ENCODE measurements at places on chromosomes 3 and 15.

GRCh38 chr3:111538681-111539083, 3.3 kb upstream of the CD96 start:
- H3K36me3 ChIP-seq: no peaks in the 10 kb centered on the region
- H3K4me1 ChIP-seq: no peaks in the 10 kb centered on the region
- H3K27ac ChIP-seq: no peak overlapping the region
- no peak overlapping the region for H3K4me3 ChIP-seq

DNA sequence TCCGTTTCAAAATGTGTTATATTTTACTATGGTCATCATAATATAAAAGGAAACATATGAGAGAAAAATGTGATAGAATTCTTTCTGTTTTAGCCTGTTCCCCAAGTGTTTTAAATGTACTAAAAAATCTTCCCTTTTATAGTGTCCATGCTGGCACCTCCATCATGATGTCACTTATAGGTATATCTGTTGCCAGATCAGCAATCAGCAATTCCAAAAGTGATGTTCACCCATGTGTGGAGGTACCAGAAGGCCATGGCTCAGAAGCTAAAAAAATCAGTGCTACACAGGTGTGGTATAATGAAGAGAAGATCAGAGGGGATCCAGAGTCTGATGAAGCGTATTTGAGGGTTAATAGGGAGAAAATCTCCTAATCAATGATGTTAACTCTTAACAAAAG, 1.1 kb upstream of the GPR15 start:
- no peak overlapping the region for H3K27ac ChIP-seq
- no peak for DNase-seq
- no peaks in the 10 kb centered on the region for H3K4me1 ChIP-seq
- H3K27me3 ChIP-seq: no peaks in the 10 kb centered on the region
- no peaks in the 10 kb centered on the region for H3K36me3 ChIP-seq

- H3K27me3 ChIP-seq: no peaks in the 10 kb centered on the region
- no peak for DNase-seq
- H3K4me1 ChIP-seq: peaks cover 7% of the 10 kb centered on the region
- H3K27ac ChIP-seq: no peak overlapping the region
- no peak overlapping the region for H3K4me3 ChIP-seq
Observed at GRCh38 chr15:68400066-68400456, 31.9 kb downstream of the ITGA11 start.

DNA sequence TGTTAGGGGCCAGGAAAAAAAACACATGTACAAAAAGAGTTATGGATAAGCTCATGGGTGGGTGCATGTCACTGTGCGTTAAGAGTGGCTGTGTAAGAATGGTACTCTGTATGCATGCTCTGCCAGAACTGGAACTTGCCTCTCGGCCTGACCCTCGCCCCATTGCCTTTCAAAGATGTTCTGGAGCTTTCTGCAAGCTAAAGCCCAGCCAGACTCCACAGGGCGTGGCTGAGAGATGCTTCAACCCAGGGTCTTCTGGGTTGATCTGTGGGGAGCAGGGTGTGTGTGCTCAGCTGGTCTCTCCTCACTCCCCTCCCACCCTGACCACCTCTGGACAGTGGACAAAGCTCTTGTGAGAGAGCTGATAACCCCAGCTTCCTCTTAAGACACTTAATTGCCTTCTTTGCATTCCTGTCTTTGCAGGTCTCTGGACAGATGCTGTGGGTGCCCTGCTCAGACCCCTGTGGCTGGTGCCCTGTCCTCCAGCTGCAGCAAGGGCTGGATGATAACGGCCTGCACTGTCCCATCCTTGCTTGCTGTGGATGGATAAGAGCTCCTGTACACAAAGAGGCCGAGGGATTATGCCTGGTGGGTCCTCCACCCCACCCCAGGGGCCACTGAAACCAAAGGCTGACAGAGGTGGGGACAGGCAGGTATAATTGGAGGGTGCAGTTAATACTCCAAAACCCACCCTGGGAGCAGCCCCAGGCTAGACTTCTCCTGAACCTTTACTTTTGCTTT, 28.7 kb downstream of the ALDH1L1 start:
- peaks cover 3% of the 10 kb centered on the region for H3K4me1 ChIP-seq
- H3K27me3 ChIP-seq: peaks cover 2% of the 10 kb centered on the region
- no peak for DNase-seq

DNA sequence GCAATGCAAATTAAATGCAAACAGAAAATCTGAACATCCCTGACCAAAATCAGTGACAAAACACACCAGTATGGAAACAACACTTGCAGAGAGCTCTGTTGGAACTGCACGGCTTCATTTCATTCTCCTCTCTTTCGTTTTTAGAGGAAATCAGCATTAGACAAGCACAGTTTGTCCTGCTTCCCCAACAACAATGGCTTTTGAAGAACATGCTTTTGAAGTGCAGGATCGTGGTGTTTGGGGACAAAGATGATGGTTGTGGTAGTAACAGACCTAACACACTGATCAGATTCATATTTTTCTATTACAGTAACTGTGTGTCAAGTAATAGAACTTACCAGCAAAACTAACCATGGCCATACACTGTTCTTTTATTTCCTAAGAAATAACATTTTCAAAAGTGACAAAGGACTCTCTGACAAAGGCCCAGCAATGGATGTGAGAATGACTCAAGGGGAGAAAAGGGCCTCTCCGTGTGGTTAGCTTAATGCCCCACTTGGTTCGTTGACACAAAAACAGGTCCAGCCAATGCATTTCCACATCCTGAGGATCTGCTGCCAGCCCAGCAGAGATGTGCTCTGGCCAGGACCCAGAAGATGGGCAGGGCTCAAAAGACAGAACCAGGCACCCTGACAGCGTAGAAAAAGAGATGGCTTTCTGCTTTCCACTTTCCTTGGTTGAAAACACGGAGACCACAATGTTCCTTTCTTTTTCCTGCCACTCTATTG, 84.1 kb downstream of the CCNL1 start:
- DNase-seq: no peak
- H3K36me3 ChIP-seq: no peaks in the 10 kb centered on the region
- H3K27ac ChIP-seq: no peak overlapping the region
- H3K4me3 ChIP-seq: no peak overlapping the region
- peaks cover 5% of the 10 kb centered on the region for H3K4me1 ChIP-seq

DNA sequence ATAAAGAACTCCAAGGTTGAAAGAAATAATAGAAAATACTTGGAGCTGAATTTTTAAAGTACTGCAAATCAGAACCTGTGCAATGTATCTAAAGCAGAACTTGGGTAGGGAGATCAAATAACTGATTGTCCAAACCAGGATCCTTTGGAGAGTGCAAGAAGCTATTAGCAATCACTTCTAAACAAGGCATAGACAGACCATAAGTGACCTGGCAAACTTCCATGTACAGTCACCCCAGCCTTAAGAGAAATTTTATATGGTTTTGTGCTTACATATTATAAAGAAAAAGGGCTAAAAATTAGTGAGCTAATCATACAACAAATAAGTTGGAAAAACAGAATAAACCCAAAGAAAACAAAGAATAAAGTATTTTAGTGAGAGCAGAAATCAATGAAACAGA, 35.2 kb downstream of the ETV5 start:
- H3K4me3 ChIP-seq: no peak overlapping the region
- H3K27me3 ChIP-seq: peaks cover 2% of the 10 kb centered on the region
- DNase-seq: no peak
- H3K27ac ChIP-seq: no peak overlapping the region

DNA sequence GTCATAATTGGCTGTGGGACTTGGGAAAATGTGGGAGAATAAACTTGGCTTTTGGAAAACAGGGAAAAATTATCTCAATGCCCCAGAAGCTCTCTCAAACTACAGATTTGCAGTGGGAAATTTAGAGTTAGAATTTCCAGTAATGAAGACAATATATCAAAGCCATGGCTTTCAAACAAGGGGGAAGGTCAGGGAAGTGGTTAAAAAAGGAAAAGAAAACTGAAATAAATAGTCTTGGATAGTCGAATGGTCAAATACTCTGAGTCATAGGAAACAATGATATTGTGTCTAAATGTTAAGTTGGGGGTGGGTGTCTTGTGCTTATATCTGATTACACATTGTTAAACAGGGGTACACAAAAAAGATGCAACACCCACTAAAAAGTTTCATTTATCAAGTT, 272.4 kb upstream of the COL8A1 start:
- no peak for DNase-seq
- H3K4me3 ChIP-seq: no peak overlapping the region
- peaks cover 3% of the 10 kb centered on the region for H3K27me3 ChIP-seq
- H3K4me1 ChIP-seq: peaks cover 3% of the 10 kb centered on the region
- no peak overlapping the region for H3K27ac ChIP-seq

- H3K4me1 ChIP-seq: peaks cover 4% of the 10 kb centered on the region
- no peak overlapping the region for H3K4me3 ChIP-seq
- H3K27me3 ChIP-seq: peaks cover 2% of the 10 kb centered on the region
- no peaks in the 10 kb centered on the region for H3K36me3 ChIP-seq
- H3K27ac ChIP-seq: no peak overlapping the region
- DNase-seq: no peak
Observed at GRCh38 chr3:170033489-170033888, 4.3 kb upstream of the GPR160 start.

DNA sequence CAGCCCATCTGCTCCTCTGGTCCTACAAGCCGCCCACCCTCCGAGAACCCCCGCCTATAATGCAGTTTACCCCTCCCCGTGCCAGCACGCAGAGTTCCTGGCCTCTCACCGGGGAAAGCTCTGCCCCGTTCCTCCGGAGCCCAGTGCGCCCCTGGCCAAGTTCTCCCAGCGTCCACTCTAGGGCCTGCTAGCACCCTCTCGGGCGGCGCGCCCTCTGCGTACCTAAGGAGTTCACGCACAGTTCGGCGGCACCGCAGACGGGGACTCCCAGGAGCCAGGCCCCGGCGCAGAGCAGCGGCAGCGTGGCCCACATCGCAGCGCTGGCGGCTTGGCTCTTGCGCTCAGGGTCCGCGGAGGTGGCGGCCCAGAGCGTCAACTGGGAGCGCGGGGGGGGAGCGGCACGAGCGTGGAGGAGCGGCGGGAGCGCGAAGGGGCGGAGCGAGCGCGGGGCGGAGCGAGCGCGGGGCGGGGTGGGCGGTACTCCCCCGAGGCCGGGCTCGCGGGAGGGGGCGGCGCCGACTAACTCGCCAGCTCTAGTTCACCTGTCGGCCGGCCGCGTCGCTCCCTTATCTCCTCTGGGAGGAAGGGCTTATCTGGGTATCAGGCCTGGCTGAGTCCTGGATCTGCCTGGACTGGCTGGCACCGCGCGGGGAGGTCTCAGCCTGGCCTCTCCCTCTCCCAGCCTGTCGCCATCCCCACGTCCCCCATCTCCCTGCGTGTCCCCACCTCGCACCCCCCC, at the start of gene CTSH:
Gene CTSH, minus strand, starts transcription at position 378 of the 739 bp plus-strand sequence. Its CDS starts 65 bp downstream, at position 313.
- no peak within 1 kb of the TSS for H3K27ac ChIP-seq
- DNase-seq: peak; percentile 52
- H3K36me3 ChIP-seq: no peaks in the 10 kb centered on the region
- H3K4me3 ChIP-seq: no peak within 1 kb of the TSS
- no peaks in the 10 kb centered on the region for H3K4me1 ChIP-seq

- no peaks in the 10 kb centered on the region for H3K27me3 ChIP-seq
- no peaks in the 10 kb centered on the region for H3K4me1 ChIP-seq
- DNase-seq: no peak
- no peak overlapping the region for H3K4me3 ChIP-seq
- H3K27ac ChIP-seq: no peak overlapping the region
Observed at GRCh38 chr15:70556151-70556741, 207.1 kb downstream of the UACA start.

DNA sequence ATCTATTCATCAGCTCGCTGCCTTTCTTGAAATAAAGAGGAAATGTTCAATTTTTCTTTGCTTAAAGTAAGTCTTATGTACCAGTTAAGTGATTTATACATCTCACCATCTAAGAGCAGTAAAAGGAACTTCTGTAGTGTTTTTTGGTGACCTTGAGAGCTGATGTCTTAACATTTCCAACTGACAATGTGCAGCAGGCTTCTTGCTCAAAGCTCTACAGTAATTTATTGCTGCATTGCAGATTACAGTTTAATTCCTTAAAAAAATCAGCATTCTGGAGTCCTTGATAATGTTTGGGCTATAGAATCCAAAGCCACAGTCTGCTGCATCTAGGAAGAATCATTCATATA, 61.6 kb downstream of the DIPK2A start:
- no peaks in the 10 kb centered on the region for H3K4me1 ChIP-seq
- no peak for DNase-seq
- H3K27ac ChIP-seq: no peak overlapping the region
- H3K36me3 ChIP-seq: no peaks in the 10 kb centered on the region
- H3K4me3 ChIP-seq: no peak overlapping the region

GRCh38 chr15:28017423-28017924, 81.6 kb downstream of the OCA2 start:
- H3K27me3 ChIP-seq: peaks cover 7% of the 10 kb centered on the region
- H3K4me3 ChIP-seq: no peak overlapping the region
- peaks cover 5% of the 10 kb centered on the region for H3K4me1 ChIP-seq
- no peaks in the 10 kb centered on the region for H3K36me3 ChIP-seq

GRCh38 chr3:9682096-9682495, 21.5 kb upstream of the CPNE9 start:
- peaks cover 9% of the 10 kb centered on the region for H3K27me3 ChIP-seq
- H3K27ac ChIP-seq: no peak overlapping the region
- H3K4me1 ChIP-seq: peaks cover 30% of the 10 kb centered on the region
- no peak overlapping the region for H3K4me3 ChIP-seq

- peaks cover 4% of the 10 kb centered on the region for H3K27me3 ChIP-seq
- H3K36me3 ChIP-seq: no peaks in the 10 kb centered on the region
- peaks cover 3% of the 10 kb centered on the region for H3K4me1 ChIP-seq
- H3K27ac ChIP-seq: no peak overlapping the region
Observed at GRCh38 chr3:30766522-30766921, 127.9 kb downstream of the GADL1 start.

- no peak overlapping the region for H3K27ac ChIP-seq
- no peaks in the 10 kb centered on the region for H3K36me3 ChIP-seq
- peaks cover 23% of the 10 kb centered on the region for H3K4me1 ChIP-seq
Observed at GRCh38 chr15:73074241-73074640, 22.0 kb downstream of the NEO1 start.

GRCh38 chr3:120688121-120688520, 6.1 kb upstream of the HGD start:
- peaks cover under 1% of the 10 kb centered on the region for H3K4me1 ChIP-seq
- peaks cover 5% of the 10 kb centered on the region for H3K36me3 ChIP-seq
- H3K4me3 ChIP-seq: no peak overlapping the region
- H3K27ac ChIP-seq: no peak overlapping the region

GRCh38 chr3:37223141-37223558, 48.8 kb upstream of the LRRFIP2 start:
- no peak for DNase-seq
- H3K27ac ChIP-seq: no peak overlapping the region
- no peaks in the 10 kb centered on the region for H3K36me3 ChIP-seq
- H3K27me3 ChIP-seq: peaks cover 5% of the 10 kb centered on the region
- H3K4me3 ChIP-seq: no peak overlapping the region
- H3K4me1 ChIP-seq: peaks cover 2% of the 10 kb centered on the region

- no peak overlapping the region for H3K4me3 ChIP-seq
- H3K4me1 ChIP-seq: no peaks in the 10 kb centered on the region
- H3K27ac ChIP-seq: no peak overlapping the region
Observed at GRCh38 chr3:188067932-188068331, 86.0 kb upstream of the LPP start.

- H3K4me3 ChIP-seq: no peak overlapping the region
- peaks cover 7% of the 10 kb centered on the region for H3K36me3 ChIP-seq
- DNase-seq: no peak
- no peak overlapping the region for H3K27ac ChIP-seq
- peaks cover 2% of the 10 kb centered on the region for H3K27me3 ChIP-seq
Observed at GRCh38 chr3:129289201-129289921, 10.7 kb downstream of the HMCES start.

GRCh38 chr15:56537881-56538280, 72.9 kb upstream of the MNS1 start:
- peaks cover 2% of the 10 kb centered on the region for H3K27me3 ChIP-seq
- H3K4me1 ChIP-seq: no peaks in the 10 kb centered on the region
- no peak overlapping the region for H3K27ac ChIP-seq
- no peaks in the 10 kb centered on the region for H3K36me3 ChIP-seq

GRCh38 chr3:97823046-97824004, 1.5 kb downstream of the CRYBG3 start:
- peaks cover 17% of the 10 kb centered on the region for H3K27me3 ChIP-seq
- H3K4me3 ChIP-seq: peak overlapping the region; percentile 100
- peak overlapping the region; percentile 97 for H3K27ac ChIP-seq
- DNase-seq: no peak
- H3K36me3 ChIP-seq: peaks cover 4% of the 10 kb centered on the region
- H3K4me1 ChIP-seq: peaks cover 23% of the 10 kb centered on the region
